ENCODE measurements at places on chromosomes 5 and 9.

- DNase-seq: no peak
Measured at GRCh38 chr5:55205001-55205400, 22.1 kb downstream of the MCIDAS start.

DNA sequence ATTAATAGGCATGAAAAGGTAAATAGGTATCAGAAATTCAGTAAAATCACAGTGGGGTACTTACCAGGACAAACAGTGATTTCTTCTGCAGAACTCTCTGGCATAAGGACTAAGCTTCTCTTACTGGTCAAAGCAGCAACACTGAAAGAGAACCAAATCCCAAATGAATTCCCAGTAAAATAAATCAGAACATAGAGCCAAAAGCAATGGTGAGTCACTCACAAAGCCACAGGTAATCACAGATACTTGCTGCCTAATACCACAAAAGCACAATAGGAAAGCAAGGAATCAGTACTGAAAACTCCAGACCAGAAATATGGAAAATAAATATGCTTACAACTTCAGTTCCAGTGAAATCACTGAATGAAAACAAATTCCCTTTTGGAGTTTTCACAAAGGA, 50.7 kb downstream of the UIMC1 start:
- DNase-seq: no peak

DNA sequence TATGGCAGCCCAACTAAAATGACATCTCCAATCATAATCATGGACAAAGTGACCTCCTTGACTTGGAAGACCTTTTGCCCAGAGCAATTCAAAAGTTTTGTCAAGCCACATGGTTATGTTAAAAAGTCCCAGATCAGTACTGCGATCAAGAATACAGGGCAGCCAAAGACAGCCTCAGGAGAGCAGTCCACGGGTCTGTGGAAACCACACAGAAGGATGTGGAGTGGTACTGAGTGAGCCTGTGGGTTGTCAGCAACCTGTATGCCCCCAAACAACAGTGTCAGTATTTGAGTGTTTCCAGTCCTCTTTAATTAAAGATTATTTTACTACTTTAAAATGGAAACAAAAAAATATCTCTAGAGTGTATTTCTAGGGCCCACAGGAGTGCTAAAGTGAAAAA, 345.4 kb upstream of the EFNA5 start:
- DNase-seq: no peak

DNA sequence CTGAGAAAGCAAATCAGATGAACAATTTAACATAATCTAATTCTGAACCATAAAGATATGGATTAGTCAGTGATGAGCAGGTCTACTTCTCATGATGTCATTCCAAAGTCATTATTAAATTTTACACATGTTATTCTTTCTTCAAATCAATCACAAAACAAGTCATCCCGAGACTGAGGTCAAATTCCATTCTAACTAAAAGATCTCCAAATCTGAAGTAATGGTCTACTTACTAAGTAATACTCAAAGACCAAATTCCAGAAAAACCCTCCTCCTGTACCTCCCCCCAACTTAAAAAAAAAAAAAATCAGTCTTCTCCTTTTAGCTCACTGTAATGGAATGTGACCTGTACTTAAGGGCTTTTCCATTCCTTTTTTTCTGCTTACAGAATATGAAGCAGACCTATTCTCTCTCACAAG, 4.7 kb downstream of the PFDN1 start:
- no peak for DNase-seq

- DNase-seq: no peak
Measured at GRCh38 chr9:75164573-75164972, 76.3 kb downstream of the OSTF1 start.

DNA sequence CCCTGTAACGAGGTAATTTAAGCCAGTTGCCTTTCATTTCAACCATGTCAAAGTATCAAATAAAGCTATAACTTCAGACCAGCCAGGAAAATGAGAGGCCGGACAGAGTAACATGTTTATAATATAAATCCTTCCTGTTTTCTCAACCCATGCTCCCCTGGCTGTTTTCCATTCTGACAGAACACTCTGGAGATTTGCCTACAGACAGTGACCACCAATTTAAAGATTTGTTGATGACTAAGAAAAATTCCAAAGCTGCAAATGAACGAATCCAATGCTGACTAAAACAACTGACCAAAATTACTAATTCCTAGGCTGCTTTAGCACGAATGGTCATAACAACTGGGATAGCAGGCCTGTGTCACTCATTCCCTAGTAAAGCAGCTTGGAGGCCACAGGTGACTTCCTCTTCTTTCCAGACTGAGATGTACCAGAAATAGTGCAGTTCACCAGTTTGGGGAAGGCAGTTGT, 141.4 kb downstream of the AOPEP start:
- DNase-seq: no peak

GRCh38 chr9:136944212-136944518, 373 bp downstream of the FBXW5 start:
- no peak for DNase-seq

DNA sequence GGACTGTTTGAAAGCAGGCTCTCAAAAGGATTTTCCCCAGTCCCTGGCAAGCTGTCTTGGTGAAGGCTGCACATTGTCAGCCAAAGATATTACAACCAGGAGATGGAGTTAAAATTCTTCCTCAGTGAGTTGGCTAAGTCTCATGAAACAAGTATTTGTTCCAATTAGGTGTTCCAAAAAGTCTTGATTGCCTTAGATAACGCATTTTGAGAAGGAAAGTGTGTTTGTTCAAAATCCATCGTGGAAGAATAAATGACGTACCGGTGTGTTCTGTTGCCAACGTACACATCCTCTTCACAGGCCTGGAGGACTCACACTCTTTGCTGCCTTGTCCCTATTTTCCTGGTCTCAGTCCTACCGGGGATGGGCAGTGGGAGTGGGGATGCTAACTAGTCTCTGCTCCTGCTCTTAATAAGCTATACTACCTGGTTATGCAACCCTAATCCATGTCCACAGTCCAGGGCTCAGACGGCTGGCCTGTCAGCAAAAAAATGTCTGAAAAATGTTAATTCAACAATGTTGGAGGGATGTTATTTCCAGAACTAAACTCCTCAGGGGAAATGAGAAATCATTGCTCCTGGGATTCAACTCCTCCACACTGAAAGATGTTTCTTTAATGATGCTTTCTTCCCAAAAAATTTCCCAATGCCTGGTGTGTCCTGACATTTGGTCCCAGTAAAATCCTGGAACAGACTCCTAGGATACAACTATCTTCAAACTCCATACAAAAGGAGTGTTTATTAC, 175.3 kb upstream of the KLF9 start:
- DNase-seq: no peak

DNA sequence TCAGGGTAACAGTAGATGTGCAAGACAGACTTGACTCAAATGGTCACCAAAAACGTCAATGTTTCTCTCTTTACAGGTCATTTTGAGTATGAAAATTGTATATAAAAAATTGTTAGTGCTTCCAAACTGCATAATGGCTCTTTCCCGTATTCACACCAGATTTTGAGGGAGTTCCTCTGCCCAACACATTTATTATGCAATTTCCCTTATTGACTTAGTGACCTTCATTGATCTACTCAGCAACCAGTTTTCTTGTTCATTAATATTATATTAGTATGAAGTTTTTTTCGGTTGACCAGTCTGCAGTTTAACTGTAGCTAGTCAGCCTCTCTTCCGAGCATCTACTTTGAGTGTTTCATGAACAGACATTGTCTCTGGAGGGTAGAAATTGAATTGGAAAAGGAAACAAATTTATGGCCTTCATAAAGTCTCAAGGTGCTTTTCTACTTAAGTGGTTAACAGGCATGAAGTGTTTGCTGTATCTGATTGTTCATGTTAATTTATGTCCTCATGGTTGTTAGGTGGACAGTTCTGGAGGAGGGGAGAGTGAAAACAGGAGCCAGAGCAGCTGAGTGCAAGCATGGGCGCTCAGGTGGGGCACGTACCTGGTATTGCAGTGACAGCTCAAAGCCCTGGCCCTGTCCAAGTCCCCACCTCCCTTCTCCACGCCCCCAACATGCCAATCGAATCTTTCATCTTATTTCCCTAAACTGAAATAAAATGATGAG, 240.2 kb downstream of the RFK start:
- DNase-seq: no peak

- no peak for DNase-seq
Measured at GRCh38 chr5:126402621-126403555, 20.3 kb upstream of the GRAMD2B start.

GRCh38 chr5:34062419-34062818, 19.4 kb upstream of the C1QTNF3 start:
- no peak for DNase-seq

DNA sequence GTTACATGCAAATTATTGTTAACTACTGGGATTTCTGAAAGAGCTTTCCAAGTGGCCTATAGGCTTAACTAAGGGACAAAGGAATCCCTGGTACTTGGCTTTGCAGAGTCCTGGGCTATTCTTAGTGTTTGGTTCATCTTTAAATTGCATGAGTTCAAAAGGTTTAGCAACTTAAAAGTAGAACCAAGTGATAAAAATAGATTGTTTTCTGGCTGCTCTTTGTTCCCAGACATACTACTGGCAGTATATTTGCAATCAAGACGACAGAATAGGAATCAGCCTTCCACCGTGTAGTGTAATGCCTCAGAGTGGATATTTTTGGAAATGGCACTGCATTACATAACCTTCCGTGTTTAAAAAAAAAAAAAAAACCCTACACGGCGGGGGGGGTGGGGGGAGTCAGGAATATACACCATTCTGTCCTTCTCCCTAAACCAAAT, 1.0 kb downstream of the NREP start:
- peak; percentile 21 for DNase-seq

DNA sequence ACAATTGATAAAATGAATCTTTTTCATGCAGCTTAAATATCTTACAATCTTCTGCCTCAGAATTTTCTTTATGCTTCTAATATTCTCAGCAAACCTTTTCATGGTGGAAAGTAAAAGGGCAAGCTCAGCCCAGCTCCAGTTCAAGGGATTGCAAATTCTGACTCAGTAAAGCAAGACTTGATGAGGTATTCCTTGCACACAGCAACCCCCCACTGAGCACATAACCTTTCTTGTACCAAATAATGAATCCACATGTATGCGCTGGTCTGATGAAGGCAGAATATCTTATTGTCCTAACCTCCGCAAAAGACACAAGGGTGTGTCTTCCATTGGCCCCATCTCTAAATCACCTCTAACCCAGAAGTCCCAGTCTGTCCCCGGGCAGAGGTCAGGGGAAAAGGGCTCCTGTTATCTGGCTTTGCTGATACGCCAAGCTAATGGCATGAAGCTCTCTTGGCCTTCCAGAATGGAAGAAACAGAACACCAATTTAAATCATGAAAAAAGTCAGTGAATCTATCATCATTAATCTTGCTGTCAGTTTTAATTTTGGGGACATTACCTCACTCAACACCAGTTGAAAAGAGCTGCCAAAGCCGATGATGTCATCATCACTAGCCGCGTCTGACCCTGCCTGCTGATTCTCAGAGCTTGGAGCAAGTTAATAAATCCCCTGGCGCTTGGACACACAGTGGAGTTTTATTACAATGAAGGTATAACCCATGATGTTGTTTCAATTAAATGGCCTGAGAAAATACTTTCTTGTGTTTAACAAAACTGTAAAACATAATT, 592.5 kb upstream of the CLINT1 start:
- DNase-seq: no peak

DNA sequence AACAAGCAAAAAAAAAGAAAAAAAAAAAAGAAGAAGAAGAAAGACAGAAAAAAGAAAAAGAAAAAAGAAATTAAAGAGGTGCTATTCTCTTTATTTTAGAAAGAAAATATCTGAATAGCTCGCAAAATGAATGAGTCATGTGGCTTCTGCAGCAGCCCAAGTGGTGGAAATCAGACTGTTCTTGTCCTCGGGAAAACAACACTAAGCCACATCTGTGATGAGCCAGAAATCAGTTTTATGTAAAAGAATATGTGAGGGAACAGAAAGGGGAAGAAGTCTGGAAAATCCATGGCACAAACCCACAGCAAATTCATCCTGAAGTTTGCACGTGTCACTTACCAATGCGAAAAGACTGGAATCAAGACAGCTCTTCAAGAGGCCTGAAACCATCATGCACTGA, 118.7 kb upstream of the GAS1 start:
- DNase-seq: no peak

- no peak for DNase-seq
Measured at GRCh38 chr5:108602830-108603229, 144.9 kb upstream of the FER start.

DNA sequence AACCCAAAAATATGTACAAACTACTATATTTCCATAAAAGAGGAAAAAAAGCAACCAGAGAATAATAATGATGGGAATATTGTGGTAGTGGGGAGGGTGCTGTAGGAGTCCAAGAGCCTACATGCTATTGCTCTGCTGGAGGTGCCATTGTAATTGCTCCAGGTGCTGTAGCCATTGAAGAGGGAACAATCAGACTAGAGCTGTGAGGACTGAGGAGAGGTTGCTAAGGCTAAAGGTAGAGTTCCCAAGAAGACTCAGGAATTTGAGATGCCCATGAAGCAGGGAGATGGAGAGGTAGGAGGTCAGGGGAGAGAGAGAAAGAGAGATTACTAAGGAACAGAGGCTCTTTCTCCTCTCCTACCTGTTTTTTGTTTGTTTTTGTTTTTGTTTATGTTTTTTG, 394.0 kb downstream of the DMRTA1 start:
- no peak for DNase-seq

DNA sequence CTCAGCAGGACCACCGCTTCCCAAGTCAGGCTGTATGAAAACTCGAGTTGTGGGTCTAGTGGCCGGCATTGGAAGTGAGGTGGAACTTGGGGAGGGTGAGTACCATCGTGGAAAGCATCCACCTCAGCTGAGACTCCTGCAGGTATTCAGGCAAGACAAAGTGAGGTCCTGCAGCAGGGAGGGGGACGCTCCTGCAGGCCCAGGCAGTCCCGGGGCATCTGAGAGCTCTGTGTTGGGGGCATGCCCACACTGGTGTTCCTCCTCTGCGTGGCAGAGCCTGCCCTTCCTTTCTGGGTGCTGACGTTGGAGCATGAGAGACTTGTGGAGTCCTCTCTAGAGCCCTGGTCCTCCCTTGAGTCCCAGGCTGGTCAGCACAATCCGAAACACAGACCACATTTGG, 187.7 kb downstream of the CACNA1B start:
- DNase-seq: no peak

- no peak for DNase-seq
Measured at GRCh38 chr9:2613730-2614271, 7.8 kb upstream of the VLDLR start.

- DNase-seq: no peak
Measured at GRCh38 chr5:168019143-168019542, 272.3 kb upstream of the WWC1 start.

- DNase-seq: no peak
Measured at GRCh38 chr5:113092683-113093082, 116.1 kb downstream of the DCP2 start.

- DNase-seq: no peak
Measured at GRCh38 chr5:51846015-51846414, 462.8 kb downstream of the ISL1 start.

DNA sequence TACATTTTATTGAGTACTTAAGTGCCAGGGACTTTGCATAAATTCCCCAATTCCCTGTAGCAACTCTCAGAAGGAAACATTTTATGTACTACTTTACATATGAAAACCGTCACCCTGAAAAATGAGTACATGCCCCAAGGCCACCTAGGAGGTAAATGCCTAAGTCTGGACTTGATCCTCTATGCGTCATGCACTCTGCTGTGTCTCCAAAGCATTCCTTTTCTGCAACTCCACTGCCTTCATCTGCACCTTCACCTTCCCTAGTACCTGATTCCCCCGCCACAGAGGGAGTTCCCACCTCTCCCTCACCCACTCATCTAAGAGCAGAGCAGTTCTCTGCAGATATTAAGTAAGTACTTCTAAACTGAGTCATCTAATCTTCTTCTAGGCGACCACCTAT, 75.2 kb upstream of the HRH2 start:
- DNase-seq: no peak
